ENCODE measurements at places on chromosomes 1 and 21. TPM values are rescaled to one million over a fixed set of nuclear protein-coding genes. Genes with fewer than 3 reads are reported as not detected.

DNA sequence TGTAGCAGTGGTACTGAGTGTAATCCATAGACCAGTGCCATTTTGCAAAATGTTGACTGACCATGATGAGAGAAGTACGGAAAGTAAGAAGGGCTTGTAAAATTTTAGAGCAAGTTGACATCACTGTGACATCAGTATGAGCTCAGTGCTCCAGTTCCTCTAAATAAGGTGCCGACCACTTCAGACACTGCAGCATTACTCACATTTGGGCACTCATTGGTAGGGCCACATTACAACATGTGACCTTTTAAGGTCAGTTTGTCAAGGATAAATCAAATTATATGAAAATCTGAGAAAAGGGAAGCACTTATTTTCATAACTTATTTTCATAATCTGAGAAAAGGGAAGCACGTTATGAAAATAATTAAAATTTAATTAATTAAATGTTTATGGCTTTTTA lies 128.0 kb upstream of the ERG start:
- DNase-seq = no peak

LCE6A gene
- not detected for total RNA-seq

GRCh38 chr1:28804071-28804470 lies 7.9 kb upstream of the OPRD1 start:
- no peak for DNase-seq

GRCh38 chr1:18575620-18576019 lies 55.0 kb upstream of the PAX7 start:
- DNase-seq = no peak

GRCh38 chr1:208534599-208534897 lies 290.4 kb upstream of the PLXNA2 start:
- DNase-seq = no peak

DNA sequence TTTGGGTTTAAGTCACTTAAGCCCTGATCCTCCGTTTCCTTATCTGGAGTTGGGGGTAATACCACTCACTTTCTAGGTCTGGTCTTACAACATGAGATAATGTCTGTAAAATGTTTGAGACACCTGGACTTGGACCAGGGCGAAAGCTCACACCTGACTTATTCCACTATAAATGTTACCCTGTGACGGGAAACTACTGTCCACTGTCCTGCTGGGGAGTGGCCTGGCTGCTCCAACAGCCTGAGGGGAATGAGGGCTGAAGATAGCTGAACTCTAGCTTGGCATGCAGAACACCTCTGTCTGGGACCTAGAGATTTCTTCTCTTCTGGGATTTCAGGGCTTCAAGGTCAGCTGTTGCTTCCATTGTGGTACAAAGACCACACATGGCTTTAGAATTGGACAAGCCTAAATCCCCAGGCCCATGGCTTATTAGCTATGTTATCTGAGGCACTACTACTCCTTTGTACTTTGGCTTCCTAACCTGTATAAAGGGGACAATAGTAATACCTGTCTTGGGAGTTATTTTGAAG lies 9.5 kb upstream of the A3GALT2 start:
- DNase-seq = no peak

KRTAP19-1 gene
- total RNA-seq = not detected
